ENCODE measurements at places on chromosomes 11 and 22.

GRCh38 chr11:66479394-66480116 lies 679 bp upstream of the DPP3 start:
- DNase-seq: peak; percentile 45

GRCh38 chr11:66891851-66892660 lies 35.2 kb downstream of the LRFN4 start:
- no peak for DNase-seq

- DNase-seq: peak; percentile 86
Observed at GRCh38 chr22:39915295-39915726, 14.4 kb downstream of the GRAP2 start.

DNA sequence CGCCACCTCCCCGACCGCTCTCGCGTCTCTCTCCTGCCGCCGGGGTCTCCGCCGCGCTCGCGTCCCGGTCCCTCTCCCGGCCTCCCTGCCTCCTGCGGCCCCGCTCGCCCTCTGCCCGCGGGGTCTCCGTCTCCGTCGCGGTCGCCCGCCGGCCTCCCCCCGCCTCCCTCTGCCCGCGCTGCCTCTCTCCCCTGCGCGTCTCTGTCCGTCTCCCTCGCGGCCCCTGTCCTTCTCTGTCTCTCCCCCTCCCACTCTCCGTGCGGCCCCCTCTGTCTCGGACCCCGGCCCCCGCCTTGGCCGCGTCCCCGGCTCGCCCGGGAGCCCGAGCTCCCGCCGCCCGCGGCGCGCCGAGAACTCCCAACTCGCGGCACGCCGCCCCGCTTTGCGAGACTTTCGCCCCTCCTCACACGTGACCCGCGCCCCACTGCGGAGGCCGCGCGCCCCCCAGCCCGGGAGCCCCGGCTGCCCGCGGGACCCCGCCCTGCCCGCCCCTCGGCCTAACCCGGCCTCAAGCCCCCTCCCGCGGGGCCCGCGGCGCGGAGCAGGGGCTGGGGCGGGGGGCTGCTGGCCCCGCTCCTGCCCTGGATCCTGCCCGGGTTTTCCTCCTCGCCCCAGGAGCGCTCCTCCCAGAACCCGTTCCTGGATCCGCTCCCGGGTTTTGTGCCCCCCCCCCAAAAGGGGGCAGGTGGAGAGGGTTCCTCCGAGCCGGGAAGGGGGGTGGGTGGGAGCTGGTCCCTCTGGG lies 702 bp upstream of the KCNJ4 start:
- DNase-seq: no peak

DNA sequence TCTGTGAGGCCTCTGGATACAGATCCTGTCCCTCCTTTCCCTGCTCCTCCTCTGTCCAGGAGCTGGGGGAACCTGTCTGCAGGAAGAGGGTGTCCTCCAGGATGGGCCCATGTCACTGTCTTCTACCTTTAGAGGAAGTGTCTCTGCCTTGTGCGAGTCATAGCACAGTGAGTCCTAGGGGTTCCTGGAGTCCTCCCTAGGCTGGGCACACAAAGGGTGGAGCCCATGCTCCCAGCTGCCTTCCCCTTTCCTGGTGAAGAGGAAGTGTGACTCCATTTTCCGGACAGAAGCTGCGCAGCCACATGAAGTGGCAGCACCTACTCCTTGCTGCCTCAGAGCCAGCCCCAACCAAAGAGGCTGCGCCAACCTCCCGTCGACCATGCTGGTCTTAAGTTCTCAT lies 112.2 kb downstream of the CTTN start:
- no peak for DNase-seq

GRCh38 chr11:33828604-33829429 lies 54.5 kb upstream of the FBXO3 start:
- DNase-seq: no peak

GRCh38 chr11:36070213-36070953 lies 126.5 kb downstream of the LDLRAD3 start:
- no peak for DNase-seq

- no peak for DNase-seq
Observed at GRCh38 chr11:111797145-111797581, 31.0 kb upstream of the PPP2R1B start.
